ENCODE measurements at places on chromosomes 3 and 15. TPM values are rescaled to one million over a fixed set of nuclear protein-coding genes. Genes with fewer than 3 reads are reported as not detected.

GRCh38 chr3:115245438-115245837, 98.3 kb upstream of the ZBTB20 start:
- H3K27me3 ChIP-seq = no peaks in the 10 kb centered on the region
- H3K4me3 ChIP-seq = no peak overlapping the region
- peaks cover 37% of the 10 kb centered on the region for H3K4me1 ChIP-seq

TM4SF18 gene
- not detected for total RNA-seq

MORC1 gene
- total RNA-seq = not detected

GRCh38 chr3:127431066-127431465, 143.2 kb upstream of the PRR20G start:
- H3K27ac ChIP-seq = no peak overlapping the region
- H3K36me3 ChIP-seq = no peaks in the 10 kb centered on the region

DNA sequence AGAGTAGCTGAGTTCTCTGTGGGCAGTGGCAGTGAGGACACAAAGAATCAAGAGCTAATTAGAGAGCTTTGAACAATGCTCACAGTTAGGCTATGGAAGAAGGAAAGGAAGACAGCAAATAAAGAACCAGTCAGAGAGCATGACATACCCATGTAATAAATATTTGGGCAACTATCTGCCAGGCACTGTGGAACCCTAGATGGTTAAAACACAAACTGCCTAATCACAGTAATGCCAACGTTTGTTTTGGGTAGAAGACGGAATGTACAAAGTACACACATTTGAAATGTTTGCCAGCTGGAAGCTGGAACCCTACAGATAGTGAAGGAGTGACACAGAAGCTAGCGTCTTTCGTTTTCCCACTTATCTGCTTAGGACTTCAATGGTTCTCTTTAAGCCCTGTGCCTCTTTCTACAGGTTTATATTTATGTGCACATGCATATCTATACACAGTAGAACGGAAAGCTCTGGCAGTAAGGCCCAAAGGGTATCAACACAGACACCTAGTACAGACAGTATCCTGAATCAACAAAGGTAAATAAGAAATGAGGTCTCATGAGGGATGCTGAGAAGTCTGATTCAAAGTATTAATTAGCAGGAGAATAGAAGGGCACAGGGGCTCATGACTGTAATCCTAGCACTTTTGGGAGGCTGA, 44.6 kb downstream of the ANKRD28 start:
- H3K4me3 ChIP-seq = no peak overlapping the region
- DNase-seq = no peak
- peaks cover 6% of the 10 kb centered on the region for H3K4me1 ChIP-seq
- peaks cover 20% of the 10 kb centered on the region for H3K36me3 ChIP-seq

DNA sequence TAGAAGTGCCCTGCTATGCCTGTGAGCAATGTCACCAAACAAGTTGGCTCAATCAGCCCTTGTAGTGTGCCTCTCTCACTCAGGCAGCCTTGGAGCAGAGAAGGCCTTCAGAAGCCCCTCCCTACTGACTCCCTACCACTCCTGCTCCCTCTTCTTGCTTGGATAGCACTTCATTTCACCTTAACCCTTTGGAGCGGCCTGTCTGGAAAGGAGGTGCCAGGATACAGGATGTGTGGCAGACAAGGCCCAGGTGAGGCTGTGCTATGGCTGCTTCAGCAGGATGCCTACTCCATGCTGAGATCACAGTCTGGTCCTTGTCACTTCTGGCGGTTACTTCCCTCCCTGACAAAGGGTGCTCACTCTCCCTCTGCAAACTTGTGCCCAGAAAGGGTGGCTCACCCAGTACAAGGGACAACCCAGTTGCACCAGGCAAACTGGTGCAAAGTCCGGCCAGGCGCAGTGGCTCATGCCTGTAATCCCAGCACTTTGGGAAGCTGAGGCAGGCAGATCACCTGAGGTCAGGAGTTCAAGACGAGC, 1.1 kb downstream of the MON1A start:
- H3K27ac ChIP-seq = no peak overlapping the region
- H3K4me1 ChIP-seq = peaks cover 13% of the 10 kb centered on the region
- H3K36me3 ChIP-seq = no peaks in the 10 kb centered on the region
- DNase-seq = no peak
- no peaks in the 10 kb centered on the region for H3K27me3 ChIP-seq

- H3K4me3 ChIP-seq = no peak overlapping the region
- H3K27me3 ChIP-seq = no peaks in the 10 kb centered on the region
- H3K36me3 ChIP-seq = no peaks in the 10 kb centered on the region
These were observed 246.2 kb downstream of the FAM43A start for GRCh38 chr3:194931865-194932264.

CADPS gene
- total RNA-seq = not detected

DNA sequence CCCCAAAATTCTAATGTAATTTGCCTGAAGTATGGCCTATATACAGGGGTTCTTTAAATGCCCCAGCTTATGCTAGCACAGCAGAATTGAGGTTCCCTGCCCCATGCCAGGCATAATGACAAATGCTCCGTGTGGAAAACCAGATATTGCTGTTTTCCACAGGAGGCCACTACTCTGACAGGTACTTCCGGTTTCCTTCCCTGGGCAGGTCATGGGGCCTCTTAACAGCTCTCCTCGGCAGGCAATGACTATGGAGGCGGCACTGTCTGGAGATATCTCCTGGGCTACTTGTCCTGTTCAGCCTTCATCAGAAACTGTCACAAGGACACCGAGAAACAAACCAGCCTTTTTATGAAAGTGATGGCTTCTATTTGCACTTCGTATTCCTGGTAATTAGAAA, 54.8 kb downstream of the SLC7A14 start:
- H3K4me3 ChIP-seq = no peak overlapping the region
- H3K27me3 ChIP-seq = no peaks in the 10 kb centered on the region
- no peaks in the 10 kb centered on the region for H3K36me3 ChIP-seq
- H3K4me1 ChIP-seq = no peaks in the 10 kb centered on the region
- DNase-seq = no peak

DNA sequence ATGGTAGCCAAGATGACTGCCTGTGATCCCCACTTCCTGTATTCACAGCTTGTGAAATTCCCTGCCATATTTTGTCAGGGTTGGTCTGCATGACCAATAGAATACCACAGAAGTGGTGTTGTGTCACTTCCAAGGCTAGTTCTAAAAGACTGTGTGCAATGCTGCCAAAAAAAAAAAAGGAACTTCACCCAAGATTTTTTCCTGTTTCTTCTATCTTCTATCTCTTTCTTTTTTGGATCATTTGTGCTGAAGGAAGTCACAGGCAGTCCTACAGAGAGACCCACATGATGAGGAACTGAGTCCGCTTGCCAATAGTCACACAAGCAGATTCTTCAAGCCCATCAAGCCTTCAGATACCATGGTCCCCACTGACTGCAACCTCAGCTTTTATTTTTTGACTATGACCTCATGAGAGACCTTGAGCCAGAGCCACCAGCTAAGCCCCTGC, 18.1 kb upstream of the RAF1 start:
- DNase-seq = no peak
- no peaks in the 10 kb centered on the region for H3K36me3 ChIP-seq
- no peak overlapping the region for H3K4me3 ChIP-seq
- H3K27me3 ChIP-seq = no peaks in the 10 kb centered on the region

GRCh38 chr15:38843051-38843501, 278.5 kb upstream of the RASGRP1 start:
- H3K27ac ChIP-seq = no peak overlapping the region
- no peaks in the 10 kb centered on the region for H3K27me3 ChIP-seq
- no peak for DNase-seq
- H3K4me3 ChIP-seq = no peak overlapping the region
- H3K36me3 ChIP-seq = no peaks in the 10 kb centered on the region

STXBP5L gene
- not detected for total RNA-seq

NMNAT3 gene
- 3.0 TPM for total RNA-seq

- no peaks in the 10 kb centered on the region for H3K27me3 ChIP-seq
- no peak overlapping the region for H3K4me3 ChIP-seq
- no peaks in the 10 kb centered on the region for H3K4me1 ChIP-seq
- no peaks in the 10 kb centered on the region for H3K36me3 ChIP-seq
These were observed 153.8 kb upstream of the AZI2 start for GRCh38 chr3:28502397-28502937.

GRCh38 chr3:151787626-151788025, 26.3 kb upstream of the AADAC start:
- no peak for DNase-seq
- no peaks in the 10 kb centered on the region for H3K27me3 ChIP-seq
- no peak overlapping the region for H3K4me3 ChIP-seq
- peaks cover 16% of the 10 kb centered on the region for H3K4me1 ChIP-seq

GRCh38 chr3:151580591-151580990, 119.7 kb upstream of the IGSF10 start:
- H3K36me3 ChIP-seq = no peaks in the 10 kb centered on the region

DNA sequence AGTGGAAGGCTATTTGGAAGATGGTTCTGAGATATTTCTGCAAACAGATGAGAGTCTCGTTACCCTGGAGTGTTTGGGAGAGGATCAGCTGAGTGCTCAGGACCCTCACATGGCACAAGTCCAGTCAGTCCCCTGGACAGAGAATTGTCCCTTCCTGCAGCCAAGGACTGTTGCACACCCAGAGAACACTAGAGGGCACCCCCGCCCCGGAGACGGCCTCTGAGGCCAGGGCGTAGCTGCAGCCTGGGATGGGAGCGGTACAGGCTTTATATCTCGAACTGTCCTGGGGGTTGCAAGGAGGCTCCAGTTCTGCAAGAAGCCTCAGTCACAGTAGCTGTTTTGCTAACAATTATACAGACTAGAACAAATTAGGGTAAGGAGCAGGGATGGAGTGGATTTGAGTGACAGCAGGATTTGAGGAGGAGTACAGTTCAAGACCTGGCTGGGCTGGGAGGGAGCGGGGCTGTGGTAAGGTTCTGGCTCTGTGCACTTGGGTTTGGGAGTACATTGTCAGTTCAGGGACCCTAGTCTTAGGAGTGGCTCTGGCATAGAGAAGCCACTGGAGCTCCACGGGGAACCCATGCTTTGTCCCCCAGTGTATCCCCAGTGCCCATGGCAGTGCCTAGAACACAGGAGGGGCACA, 67.6 kb upstream of the HACD2 start:
- H3K27me3 ChIP-seq = no peaks in the 10 kb centered on the region
- no peak overlapping the region for H3K27ac ChIP-seq
- H3K4me3 ChIP-seq = no peak overlapping the region
- peak; percentile 81 for DNase-seq

ETV5 gene
- 39.3 TPM for total RNA-seq

CD86 gene
- not detected for total RNA-seq

GRCh38 chr3:46856576-46857471, 6.4 kb downstream of the MYL3 start:
- H3K4me1 ChIP-seq = no peaks in the 10 kb centered on the region
- no peak for DNase-seq
- H3K4me3 ChIP-seq = no peak overlapping the region
- H3K36me3 ChIP-seq = no peaks in the 10 kb centered on the region

DNA sequence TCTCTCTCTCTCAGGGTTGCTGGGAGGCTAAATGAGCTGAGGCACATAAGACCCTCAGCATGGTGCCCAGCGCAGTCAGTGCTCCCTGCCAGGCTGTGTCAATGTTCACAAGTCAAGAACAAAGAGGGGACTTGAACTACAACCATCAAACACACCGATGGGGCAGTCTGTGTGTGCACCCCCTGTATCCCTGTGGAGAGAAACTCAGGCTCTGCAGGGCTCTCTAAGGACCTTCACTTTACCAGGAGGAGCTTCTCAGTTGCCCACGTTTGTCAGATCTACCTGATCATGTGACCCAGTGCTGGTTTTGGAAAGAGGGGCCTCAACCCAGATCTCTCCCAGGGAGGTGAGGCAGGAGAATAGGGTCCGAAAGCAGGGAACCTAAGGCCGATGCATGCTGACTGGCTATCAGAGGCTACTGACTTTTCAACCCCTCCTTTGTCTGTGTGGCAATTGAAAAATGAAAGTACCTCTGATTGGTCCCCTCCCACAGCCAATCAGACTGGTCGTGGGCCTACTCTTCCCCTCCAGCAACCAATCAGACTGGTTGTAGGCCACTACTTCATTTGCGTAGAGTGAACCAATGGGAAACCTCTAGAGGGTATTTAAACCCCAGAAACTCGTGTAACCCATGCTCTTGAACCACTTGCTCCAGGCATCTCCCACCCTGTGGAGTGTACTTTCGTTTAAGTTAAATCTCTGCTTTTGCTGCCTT, 34.0 kb downstream of the RHCG start:
- H3K4me3 ChIP-seq = no peak overlapping the region
- H3K4me1 ChIP-seq = peaks cover 12% of the 10 kb centered on the region
- no peak for DNase-seq
- no peak overlapping the region for H3K27ac ChIP-seq

DNA sequence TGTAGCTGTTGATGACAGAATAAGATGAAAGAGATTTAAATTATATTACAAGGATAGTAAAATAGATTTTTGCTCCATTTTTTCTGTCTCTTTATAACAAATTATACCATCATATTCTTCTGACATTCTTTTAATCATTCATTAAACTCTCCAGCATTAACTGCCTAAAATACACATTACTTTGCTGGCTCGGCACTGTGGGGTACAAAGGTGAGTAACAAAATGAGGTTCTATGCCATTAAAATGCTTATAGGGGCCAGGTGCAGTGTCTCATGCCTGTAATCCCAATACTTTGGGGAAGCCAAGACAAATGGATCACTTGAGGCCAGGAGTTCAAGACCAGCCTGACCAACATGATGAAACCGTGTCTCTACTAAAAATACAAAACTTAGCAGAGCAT, 81.5 kb downstream of the ULK4 start:
- H3K4me3 ChIP-seq = no peak overlapping the region
- no peaks in the 10 kb centered on the region for H3K36me3 ChIP-seq
- no peaks in the 10 kb centered on the region for H3K27me3 ChIP-seq
- H3K4me1 ChIP-seq = no peaks in the 10 kb centered on the region
- DNase-seq = no peak

SLC51B gene
- not detected for total RNA-seq

- H3K36me3 ChIP-seq = no peaks in the 10 kb centered on the region
- H3K4me3 ChIP-seq = no peak overlapping the region
- no peak overlapping the region for H3K27ac ChIP-seq
- DNase-seq = no peak
- no peaks in the 10 kb centered on the region for H3K4me1 ChIP-seq
- H3K27me3 ChIP-seq = no peaks in the 10 kb centered on the region
These were observed 124.6 kb downstream of the ZNF621 start for GRCh38 chr3:40649346-40649745.

DNA sequence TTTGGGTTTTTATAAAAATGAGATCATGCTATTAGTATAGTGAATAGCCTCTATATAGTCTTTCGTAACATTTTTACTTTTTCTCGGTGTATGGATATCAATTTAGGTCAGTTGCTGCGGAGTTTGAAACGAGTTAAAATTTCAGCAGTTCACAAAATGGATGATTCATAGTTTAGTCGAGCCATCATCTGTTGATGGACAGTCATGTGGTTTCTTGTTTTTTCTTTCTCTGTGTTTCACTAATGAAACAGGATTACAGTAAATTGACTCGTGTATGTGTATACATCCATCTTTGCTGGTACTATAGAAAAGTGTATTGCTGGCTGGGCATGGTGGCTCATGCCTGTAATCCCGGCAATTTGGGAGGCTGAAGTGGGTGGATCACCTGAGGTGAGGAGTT, 106.8 kb downstream of the IGF1R start:
- no peak for DNase-seq
- H3K36me3 ChIP-seq = no peaks in the 10 kb centered on the region
- H3K4me1 ChIP-seq = no peaks in the 10 kb centered on the region
- no peaks in the 10 kb centered on the region for H3K27me3 ChIP-seq
- no peak overlapping the region for H3K27ac ChIP-seq
- H3K4me3 ChIP-seq = no peak overlapping the region

GOLGA8N gene
- total RNA-seq = 2.4 TPM
